ENCODE measurements at places on chromosomes 12 and 14.

DNA sequence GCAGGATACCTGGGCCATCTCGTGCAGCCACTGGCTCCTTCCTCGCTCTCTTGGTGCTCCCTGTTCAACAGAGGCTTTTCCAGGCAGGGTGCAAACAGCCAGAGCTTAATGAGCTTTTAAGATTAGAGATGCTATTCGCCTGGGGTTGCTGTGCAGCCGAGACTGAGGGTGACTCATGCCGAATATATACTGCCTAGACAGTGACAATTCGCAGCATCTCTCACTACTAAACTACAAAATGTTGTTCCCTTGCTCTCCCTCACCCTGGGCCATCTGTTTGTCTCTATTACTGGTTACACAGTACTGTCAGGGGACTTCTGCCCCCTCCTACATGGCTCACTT is 26.0 kb upstream of the TESC start:
- no peak for DNase-seq

DNA sequence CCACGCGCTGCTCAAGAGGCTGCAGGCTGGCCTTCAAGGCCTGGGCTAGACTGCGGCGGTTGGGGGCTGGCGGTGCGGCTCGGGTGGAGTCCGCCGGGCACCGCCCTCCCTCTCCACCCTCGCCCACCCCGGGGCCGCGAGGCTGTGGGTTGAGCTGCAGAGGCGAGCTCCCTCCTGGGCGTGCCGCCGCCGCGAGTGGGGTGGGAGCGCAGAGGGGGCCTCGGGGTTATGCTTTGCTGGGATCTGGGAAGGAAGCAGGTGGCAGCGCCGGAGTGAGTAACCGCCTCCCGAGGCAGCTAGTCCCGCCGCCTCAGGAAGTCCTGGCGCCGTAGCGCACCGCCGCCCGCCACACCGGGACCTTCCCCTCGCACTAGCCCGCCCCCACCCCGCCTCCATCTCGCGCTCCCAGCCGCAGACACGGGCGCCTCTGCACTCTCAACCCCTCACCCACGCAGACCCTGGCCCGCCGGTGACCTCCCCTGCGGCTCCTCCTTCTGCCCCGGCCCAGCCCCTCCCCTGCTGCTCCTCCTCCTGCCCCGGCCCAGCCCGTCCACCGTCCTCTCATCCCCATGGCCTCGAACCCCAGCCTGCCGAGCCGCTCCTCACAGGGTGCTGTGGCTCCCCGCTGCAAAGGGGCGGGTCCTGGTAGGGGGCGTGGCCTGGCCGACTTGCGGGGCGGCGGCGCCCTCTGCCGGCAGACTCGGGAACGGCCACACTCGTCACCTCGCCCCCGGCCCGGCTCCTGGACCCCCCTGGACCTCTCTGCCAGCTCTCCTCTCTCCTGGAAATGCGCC is 16.6 kb downstream of the TAMALIN start:
- DNase-seq: peak; percentile 84

- DNase-seq: no peak
These were observed 100.2 kb downstream of the STAB2 start for GRCh38 chr12:103687253-103687652.

DNA sequence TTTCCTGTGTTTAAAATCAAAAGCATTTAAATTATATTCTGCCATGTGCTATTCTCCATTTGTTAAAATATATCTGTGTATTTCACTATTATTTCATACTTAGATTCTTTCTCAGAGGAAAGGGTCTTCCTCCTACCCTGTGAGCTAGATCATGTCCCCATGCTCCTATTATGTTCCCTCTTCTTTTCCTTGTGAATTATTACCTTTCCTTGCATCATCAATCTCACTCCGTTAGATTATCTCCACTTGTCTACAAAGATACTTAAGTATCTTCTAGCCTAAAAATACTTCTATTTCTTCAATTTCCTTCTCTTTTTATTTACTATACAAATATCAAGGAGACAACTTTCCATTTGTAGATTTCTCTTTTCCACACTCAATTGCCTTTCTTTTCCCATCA is 146.5 kb downstream of the FOXG1 start:
- no peak for DNase-seq

DNA sequence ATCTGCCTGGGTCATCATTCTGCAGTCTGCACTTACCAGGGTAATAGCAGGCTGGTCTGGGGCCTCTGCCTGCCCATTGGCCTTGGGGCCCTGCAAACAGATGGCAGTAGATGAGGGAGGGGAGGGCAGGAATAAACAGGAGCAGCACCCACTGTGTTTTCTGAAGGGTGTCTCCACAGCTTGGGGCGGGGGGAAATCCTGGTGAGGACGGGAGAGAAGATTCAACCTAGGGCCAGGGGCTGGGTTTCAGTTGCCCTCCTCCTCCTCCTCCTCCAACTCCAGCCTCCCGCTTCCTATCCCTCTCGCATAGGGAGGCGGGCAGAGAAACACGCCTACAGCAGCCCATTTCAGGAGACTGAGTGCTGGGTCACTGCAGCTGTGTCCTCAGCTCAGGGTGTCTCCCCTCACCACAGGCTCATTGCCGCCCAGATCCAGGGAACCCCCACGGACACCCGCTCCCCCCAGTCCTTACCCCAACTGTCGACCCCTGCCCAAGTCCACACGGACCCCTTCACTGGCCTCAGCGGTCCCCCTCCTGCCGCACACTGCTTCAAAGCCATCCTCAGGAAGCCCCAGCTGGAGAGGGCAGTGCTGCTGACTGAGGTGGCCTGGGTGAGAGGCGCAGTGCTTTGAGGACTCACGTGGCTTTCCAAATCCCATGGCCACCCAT is 9.1 kb upstream of the KRT80 start:
- no peak for DNase-seq

DNA sequence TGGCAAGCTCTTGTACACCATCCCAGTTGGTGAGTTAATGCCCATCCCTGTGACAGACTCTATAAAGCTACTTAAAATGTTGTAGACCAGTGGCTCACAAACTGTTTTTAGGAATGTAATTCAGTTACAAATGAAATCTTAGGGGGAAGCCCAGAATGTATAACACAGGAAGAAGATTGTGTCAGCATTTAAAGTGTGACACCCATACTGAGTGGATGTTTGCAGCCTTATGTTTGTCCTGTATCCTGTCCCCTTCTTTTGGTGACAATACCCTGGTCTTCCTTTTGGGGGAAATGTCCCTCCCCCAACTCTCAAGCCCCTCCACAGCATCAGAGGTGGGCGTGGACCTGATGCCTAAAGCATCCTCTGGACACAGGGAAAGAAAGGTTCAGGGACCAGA is 47.6 kb upstream of the FAM222A start:
- DNase-seq: no peak

- no peak for DNase-seq
These were observed 30.3 kb upstream of the MDGA2 start for GRCh38 chr14:47705683-47706082.

- DNase-seq: no peak
These were observed 1.5 kb upstream of the HOTAIR start for GRCh38 chr12:53976172-53976822.

DNA sequence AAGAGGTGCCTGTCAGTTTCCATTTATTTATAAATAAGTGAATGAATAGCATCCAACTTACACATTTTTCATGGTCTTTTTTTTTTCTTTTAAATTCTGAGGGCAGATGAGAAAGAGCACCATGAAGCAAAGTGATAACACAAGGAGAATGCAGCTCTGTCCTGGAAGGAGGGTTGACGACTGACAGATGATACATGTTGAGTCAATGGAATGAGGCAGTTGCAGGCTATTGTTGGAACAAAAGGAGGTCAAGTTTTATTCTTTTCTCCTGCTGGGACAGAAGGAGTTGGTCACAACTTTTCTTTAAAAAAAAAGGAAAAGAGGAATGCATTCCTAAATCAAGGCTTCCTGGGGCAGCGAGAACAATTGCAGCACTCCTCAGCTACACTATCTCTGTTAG is 119.9 kb upstream of the PLEKHG7 start:
- no peak for DNase-seq

DNA sequence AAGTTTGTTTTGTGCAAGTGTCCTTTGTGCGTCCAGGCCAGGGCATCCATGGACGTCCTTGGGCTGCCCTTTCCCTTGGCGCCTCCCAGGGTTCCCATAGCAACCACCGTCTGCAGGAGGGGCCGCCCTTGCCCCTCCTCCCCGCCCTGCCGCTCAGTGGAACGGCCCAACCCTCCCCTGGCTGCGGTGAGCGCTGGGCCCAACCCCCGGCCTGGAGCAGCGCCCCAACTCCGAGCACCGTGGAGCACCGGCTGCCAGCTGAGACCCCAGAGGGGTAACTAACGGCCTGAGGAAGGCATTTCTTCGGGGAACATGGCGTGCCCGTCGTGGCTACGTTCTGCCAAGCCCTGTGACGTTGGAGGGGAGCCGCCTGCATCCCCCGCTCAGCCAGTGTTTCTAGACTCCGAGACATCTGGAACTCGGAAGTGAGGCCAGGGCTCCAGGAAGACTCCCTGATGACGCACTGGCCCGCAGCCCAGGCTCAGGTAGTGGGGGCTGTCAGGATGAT is 5.3 kb upstream of the ACACB start:
- no peak for DNase-seq

- DNase-seq: peak; percentile 20
These were observed 413.7 kb downstream of the PCNX1 start for GRCh38 chr14:71320734-71321573.

GRCh38 chr12:54173066-54173726 is 15.6 kb downstream of the SMUG1 start:
- no peak for DNase-seq
